ENCODE measurements at places on chromosomes 4 and X.
A peak's percentile ranks its signal among the peaks of the same experiment; 100 is the strongest.

GRCh38 chr4:17301869-17302268 is 210.0 kb downstream of the QDPR start:
- no peak for DNase-seq

GRCh38 chrX:150961631-150962030 is 21.5 kb upstream of the HMGB3 start:
- no peak for DNase-seq

DNA sequence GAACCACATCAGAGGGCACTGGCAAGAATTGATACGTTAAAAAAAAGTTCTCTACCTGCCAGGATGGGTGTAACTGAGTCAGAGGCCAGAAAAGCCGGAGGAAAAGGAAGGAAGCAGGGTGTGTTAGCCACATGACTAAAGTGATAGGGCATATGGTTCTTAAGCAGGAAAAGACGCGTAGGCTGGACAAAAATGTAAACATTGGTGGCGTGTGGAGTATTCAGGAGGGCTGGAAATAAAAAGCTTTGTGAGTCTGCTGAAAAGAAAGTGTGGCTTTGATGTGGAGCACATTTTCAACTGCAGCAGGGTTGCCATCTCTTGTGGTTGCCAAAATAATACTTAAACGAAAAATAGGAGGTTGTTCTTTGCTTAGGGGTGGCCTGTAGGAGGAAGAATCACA is 186.5 kb upstream of the RPL34 start:
- no peak for DNase-seq

GRCh38 chrX:142076633-142077032 is 128.5 kb downstream of the MAGEC2 start:
- DNase-seq = no peak

DNA sequence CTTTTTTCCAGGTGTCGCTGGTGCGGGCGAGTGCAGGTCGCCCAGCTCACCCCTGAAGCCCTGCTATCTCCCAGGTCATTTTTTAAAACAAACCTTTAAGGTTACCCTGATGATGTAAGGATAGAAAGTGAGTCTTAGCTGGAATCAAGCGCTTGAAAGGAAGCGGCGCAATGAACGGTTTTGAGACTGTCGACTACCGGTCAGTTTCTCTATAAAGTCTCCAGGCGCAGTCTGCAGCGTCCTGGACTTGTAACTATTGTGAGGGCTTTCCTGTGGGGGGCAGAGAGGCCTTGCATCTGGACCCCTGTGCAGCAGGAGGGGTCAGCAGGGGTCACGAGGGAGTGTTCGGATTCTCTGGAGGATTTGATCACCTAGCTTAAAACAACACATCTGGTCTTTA is 1.6 kb downstream of the KIT start:
- no peak for DNase-seq

DNA sequence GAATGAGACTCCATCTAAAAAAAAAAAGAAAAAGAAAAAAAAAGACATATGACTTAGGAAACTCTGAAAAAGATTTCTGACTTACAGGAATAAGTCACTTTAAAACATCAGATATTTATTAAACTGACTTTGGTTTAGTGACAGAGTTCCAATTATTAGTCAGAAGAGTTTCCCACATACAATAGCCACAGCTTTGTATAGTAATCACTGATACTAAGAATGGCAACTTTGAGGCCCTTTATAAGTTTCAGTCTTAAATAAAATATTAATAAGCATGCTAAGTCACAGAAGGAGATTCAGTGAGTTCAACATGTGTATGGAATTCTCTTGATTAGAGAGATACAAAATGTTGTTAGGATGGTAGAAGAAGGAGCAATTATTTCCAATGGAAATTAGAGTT is 652.3 kb upstream of the AMOT start:
- DNase-seq = no peak

- DNase-seq = no peak
Observed at GRCh38 chrX:123809854-123810375, 49.9 kb upstream of the XIAP start.

GRCh38 chr4:89531932-89532640 is 224.5 kb upstream of the GPRIN3 start:
- DNase-seq = no peak

DNA sequence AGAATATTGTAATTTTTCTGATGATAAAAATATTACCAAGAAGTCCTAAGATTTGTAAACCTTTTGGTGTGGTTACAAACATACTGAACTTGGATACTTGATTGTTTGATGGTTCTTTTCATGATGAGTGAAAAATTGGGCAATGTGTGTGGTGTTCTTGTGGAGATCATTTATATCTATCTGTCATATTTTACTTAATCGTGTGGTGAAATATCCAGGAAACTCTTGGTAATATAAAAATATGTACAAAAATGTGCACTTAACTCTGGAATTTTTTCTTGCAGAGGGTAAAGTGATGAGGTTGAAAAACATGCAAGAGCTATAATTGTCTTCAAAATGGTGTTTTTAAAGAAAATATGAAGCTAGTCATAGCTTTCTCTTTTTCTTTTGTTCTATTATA is 2.8 kb downstream of the DCUN1D4 start:
- no peak for DNase-seq

DNA sequence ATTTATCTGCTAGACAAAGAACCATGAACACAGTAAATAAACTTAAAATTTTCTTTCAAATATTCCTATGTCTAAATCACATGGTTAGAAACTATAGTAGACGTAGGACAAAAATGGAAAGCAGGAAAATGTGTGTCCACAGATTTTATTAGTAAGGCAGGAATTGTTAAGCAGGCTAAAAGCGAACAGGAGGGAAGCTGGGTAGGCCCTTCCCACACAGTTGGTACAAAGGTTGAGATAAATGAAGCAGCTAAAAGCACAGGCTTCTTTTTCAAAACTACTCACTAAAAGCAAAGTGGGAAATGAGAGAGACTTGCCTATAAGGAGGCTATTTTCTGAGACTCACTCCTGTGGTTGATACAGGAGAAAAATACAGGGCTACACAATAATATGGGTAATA is 108.1 kb upstream of the PABPC4L start:
- no peak for DNase-seq

DNA sequence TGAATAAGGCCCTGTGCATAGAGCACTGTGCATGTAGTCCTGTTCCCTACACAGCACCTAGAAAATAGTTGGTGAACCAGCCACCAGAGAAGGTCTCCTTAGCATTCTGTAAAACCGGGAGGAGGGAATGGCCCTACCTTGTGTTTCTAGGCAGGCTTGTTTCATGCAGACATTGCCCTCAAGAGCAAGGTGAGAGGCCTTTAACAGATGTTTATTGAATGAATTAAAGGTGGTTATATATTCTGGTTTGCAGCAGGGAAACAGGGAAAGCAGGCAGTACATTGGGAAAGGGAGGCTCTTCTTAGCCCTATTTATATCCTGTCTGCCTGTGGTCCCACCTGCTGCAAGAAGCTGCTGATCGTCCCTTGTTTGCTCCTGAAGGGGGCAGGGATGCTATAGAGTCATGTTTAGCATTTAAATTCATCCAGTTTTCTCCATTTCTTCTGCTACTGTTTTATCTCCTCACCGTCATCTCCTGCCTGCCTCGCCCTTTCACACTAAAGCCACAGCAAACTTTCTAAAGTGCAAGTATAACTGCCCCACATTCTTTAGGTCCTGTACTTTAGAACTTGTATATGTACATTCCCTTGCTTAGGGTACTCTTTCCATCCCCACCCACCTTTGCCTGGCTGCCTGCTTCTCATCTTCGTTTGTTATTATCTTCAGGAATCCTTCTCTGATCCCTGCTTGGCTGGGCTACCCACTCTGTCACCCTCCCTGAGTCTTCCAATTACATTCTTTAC is 60.3 kb downstream of the EGF start:
- no peak for DNase-seq

GRCh38 chr4:87087015-87087414 is 133.4 kb downstream of the KLHL8 start:
- no peak for DNase-seq

DNA sequence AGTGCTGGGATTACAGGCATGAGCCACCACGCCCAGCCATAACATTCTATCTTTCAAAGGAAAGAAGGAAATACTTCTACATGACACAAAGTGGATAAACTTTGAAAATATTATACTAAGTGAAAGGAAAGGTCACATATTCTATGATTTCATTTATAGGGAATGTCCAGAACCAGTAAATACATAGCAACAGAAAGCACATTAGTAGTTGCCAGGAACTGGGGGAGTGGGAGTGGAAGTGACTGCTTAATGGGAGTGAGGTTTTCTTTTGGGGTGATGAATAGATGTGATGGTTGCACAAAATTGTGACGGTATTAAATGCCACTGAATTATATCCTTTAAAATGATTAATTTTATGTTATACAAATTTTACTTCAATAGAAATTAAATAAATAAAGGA is 95.7 kb upstream of the IL15 start:
- DNase-seq = no peak

- DNase-seq = no peak
Observed at GRCh38 chr4:52199574-52200338, 148.7 kb downstream of the SPATA18 start.

DNA sequence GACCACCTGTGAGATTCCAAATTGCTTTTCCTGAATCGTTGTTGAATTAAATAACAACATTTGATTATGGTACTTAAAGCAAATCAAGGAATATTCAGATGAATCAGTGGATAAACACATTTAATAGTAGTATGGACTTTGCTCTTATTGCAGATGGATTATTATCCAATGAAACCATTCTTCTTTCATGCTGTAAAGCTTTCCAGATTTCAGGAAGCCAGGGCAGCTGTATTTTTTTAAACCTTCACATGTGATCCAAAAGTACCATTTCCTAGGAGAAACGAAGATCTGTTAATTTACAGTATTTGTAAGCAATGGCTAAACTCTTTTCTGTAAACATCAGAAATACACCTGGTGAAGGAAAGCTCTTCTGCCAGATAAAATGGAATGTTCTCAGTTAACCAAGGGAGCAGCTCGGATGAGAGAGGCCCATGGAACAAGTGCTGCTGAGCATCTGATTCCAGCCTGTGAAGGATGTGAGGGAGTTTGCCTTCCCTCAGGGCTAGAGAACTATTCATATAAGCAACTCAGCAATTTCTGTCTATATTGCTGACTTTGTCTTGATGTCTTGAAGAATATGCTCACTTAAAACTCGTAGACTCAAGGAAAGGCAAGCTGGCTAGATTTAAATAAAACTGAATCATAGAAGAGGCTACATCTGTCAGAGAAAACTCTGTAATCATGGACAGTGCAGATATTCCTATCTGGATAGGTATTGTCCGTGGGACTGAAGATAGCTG is 94.4 kb upstream of the LIMCH1 start:
- no peak for DNase-seq

GRCh38 chrX:41708486-41708885 is 15.5 kb upstream of the GPR82 start:
- DNase-seq = no peak

DNA sequence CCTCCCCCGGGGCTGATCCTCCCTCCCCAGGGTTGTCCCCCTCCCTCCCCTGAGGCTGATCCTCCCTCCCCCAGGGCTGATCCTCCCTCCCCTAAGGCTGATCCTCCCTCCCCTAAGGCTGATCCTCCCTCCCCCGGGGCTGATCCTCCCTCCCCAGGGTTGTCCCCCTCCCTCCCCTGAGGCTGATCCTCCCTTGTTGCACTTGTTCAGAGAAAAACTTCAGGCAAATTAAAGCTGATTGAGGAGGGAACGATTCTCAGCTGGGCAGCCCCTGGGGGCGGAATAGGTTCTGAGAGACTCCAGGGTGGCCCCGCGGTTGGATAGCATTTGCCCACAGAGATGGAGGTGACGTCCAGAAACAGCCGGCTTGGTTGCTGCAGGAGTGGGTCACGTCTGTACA is 110.7 kb upstream of the ADRA2C start:
- no peak for DNase-seq

DNA sequence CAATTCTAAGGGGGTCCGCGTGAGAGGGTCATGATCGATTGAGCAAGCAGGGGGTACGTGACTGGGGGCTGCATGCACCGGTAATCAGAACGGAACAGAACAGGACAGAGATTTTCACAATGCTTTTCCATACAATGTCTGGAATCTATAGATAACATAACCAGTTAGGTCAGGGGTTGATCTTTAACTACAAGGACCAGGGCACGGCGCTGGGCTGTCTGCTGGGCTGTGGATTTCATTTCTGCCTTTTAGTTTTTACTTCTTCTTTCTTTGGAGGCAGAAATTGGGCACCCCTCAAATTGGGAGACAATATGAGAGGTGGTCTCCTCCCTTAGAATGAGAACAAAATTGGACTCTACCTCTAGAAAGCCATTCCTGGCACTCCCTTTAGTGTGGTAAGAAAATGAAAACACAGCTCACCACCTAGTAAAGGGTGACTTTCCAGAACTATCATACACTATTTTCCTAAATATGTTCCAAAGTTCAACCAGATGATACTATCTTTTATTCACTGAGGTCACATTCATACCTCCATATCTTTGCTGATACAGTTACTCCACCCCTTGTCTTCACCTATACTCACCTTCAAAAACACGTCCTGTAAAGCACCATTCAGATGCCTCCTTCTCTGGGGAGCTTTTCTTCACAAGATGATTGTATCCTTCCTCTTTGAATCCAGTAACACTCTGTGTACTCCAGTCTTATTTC is 1058.3 kb upstream of the SLIT2 start:
- no peak for DNase-seq

- DNase-seq = no peak
Observed at GRCh38 chr4:5203309-5203992, 152.2 kb downstream of the STK32B start.

DNA sequence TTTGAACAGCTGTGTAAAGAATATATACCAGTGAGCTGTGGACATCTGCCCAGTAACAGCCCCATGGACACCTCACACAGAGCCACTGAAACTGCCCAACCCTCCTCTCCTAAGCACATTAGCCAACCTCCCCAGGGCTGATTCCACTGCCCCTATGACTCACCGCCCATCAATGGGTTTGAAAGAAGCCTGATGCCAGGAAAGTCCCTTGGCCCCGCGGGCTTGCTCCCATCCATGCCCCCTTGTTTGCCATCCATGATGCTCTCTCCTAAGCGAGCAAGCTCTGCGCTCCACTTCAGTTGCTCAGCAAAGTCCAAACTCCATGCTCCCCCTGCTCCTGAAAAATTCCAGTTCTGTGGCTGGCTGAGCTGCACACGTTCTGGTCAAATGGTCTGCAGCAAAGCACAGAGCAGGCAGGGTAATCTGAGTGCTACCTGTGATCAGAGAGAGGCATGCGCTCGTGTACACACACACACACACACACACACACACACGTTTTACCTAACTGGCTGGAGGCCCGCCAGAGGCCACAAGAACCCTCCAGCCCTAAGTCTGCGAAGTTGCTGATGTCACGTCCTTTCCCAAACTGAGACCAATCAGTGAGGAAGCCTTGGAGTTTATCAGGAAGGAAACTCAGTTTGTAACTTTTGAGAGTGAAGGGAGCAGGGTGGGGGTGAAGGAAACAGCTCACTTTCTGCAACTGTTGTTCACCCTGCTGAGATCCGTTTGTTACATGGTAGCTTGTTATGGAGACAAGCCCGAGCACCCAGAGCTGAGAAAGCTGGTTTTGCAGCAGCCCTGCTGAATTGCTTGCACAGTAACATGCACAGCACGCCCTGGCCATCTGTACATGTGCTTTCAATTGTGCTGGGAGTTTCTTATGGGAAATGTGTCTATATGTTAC is at the start of gene ASB9:
Gene ASB9, minus strand, starts transcription at position 466 of the 904 bp plus-strand sequence. Its CDS starts 209 bp downstream, at position 257.
- DNase-seq = peak; percentile 34

- no peak for DNase-seq
Observed at GRCh38 chrX:119529345-119530276, 35.6 kb downstream of the STEEP1 start.

All from HuH-7.5 (cell line).